GM03348 (cell line): ENCODE measurements at places on chromosomes 3 and 15.

- no peak for DNase-seq
Measured at GRCh38 chr3:87270908-87271700, 5.3 kb downstream of the POU1F1 start.

DNA sequence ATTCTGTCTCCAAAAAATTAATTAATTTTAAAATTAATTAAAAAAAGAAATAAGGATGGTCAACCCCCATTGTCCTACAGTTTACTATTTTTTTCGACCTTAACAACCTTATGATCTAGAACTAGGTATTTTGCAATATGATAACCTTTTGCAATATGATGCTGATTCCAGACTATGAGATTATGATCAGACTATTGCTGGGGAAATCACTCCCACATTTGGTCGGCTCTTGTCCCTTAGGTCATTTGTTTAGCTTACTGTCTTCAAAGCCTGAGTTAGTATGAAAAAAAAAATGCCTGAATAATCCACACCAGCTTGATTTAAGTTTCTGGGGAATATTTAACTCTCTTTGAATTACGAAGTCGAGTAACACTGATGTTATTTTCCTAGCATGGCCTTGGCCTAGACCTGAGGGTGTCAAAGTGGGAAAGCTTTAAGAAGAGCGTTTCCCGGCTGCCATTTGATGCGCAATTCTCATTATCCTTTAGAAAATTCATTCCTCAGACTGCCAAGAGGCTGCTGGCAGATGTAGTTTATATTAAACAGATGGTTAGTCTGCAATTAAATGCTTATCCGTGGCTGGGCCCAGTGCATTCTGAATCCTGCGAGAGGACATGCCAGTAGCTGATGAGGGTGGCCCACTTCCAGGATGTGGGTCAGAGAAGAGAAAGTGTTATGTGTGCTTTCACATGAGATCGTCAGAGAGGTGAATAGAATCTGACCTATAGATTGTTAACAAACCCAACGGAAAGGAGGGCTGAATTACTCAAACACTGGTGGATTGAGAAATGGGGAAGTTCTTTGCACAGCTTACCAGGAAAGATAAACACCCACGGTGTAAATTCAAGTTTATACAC lies 496.0 kb upstream of the THBS1 start:
- peak; percentile 56 for DNase-seq

DNA sequence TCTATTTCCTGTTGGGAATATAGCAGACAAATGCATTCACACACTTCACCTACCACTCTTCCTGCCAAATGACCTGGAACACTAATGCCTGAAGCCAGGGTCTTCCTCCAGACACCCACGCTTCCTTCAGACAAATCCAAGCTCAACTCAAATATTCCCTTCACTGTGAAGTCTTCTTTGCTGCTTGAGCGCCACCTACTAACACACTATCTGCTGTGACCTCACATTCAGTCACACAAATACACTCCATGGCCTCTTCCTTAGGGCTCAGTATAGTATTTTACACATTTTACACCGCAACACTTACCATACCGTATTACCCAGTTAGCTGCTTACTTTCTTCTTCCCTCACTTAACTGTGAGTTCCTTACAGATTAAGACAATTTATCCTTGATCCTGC lies 149.4 kb downstream of the SHOX2 start:
- DNase-seq, result no peak

DNA sequence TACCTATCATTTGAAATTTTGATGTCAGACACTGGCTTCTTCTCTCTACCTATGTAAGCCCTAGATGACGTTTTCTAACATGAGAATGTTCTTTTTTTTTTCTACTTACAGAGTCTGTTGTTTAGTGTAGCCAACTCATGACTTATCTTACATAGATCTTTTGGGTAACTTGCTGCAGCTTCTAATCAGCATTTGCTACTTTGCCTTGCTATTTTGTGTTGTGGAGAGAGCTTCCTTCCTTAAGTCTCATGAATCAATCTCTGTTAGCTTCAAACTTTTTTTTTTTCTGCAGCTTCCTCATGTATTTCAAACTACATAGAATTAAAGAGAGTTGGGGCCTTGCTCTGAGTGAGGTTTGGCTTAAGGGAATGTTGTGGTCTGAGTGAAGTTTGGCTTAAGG lies 568.7 kb upstream of the BCHE start:
- DNase-seq, result no peak

- no peak for DNase-seq
Measured at GRCh38 chr15:83682476-83683088, 28.7 kb downstream of the ADAMTSL3 start.

- no peak for DNase-seq
Measured at GRCh38 chr3:171850320-171850959, 7.3 kb downstream of the TMEM212 start.

DNA sequence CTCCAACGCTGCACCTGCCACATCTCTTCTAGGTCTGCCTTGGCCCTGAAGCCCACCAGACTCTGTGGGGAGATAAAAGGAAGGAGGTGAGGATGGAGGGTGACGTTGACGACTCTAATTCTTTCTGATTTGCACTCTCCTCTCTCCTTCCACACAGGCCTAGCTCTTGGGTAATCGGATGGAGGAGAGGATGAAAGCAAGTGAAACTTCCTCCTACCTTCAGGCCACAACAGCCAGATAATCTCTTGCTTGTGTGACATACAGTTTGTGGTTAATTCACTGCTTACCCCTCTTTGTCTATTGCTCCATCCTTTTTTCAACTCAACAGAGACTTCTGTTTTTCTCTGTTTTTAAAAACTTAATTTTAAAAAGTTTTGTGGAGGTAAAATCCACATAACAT lies 208.1 kb downstream of the SV2B start:
- no peak for DNase-seq

GRCh38 chr3:37974121-37975083 lies 16.2 kb upstream of the VILL start:
- DNase-seq, result peak; percentile 79

- DNase-seq, result no peak
Measured at GRCh38 chr15:29183071-29183831, 86.4 kb downstream of the NSMCE3 start.

DNA sequence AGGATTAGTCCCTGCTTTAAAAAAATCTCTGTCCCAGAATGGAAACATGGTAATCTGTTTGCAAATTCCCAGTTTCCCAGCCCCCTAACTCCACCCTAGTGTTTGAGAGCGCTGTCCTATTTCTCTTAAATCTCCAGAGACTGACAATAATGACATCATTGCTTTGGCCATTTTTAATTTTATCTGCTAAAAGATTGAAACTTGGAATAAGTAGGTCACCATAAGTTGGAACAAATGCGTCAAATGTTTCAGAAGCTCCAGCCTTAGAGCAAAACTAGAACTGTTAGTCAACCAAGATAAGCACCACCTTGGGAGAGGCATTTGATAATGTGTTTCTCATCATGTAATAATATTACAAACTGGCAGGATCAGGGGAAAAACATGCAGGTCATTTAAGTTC lies 25.7 kb upstream of the MB21D2 start:
- no peak for DNase-seq

DNA sequence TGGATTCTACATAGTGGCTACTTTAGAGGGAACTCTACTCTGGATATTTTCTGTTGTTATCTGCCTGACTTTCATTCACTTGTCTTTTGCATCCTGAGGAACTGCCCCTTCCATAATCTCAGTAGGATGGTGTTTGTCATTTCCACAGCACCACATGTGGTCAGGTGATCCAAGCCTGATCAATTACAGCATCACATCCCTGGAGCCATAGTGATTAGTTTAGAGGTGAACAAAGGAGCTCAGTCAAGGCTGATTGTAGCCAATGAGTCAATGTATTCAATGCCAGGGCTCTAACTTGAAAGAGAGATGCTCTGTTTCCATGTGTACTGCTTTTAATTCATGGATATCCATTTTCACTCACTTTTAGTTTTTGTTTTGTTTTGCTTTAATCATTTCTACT lies 478.7 kb upstream of the ADAMTS9 start:
- no peak for DNase-seq

- no peak for DNase-seq
Measured at GRCh38 chr3:7964899-7965298, 536.7 kb upstream of the LMCD1 start.
